ENCODE measurements at places on chromosomes 2 and 18.

DNA sequence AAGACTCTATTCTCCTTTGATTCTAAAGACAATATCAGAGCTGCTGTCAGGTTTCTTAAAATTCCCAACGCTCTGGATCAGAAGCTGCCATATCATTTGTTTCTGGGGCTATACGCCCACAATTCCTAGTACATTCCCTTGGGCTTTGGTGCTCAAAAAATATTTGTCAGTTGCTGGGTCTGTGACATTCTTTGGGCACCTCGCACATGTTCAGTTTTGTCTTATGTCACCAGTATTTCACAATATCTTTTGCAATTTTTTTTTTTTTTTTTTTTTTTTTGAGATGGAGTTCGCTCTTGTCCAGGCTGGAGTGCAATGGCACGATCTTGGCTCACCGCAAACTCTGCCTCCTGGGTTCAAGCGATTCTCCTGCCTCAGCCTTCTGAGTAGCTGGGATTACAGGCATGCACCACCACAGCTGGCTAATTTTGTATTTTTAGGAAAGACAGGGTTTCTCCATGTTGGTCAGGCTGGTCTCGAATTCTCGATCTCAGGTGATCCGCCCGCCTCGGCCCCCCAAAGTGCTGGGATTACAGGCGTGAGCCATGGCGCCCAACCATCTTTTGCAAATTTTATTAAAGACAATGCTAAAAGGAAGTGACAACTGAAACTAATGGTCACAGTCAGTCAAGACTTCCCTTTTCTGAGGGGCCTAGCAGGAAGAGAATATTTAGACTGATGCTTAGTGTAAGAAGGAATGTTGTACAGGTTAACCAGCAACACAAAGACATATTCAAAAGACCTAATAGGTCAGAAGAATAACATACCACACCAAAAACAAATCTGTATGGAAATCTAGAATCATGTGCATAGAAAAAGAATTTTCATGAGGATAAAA, 6.8 kb downstream of the ZNF397 start:
- DNase-seq, result no peak

DNA sequence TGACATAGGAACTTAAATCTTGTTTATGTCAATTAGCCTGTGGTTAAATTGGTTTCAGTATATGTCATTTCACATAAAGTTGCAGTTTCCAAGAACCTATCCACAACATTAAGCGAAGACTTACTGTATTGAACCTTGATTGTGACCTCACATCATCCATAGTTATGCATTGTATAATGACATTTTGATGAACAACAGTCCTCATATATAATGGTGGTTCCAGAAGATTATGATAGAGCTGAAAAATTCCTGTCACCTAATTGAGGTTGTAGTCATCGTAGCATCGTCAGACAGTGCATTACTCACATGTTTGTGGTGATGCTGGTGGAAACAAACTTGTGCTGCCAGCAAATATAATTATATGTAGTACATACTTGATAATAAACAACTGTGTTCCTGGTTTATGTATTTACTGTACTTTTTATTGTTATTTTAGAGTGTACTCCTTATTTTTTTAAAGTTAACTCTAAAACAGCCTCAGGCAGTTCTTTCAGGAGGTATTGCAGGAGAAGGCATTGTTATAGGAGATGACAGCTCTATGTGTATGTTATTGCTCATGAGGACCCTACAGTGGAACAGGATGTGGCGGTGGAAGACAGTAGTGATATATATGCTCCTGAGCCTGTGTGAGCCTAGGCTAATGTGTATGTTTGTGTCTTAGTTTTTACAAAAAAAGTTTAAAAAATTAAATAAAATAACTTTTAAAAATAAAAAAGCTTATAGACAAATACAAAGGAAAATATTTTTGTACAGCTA, 56.6 kb downstream of the UBE2E3 start:
- DNase-seq, result peak; percentile 54

DNA sequence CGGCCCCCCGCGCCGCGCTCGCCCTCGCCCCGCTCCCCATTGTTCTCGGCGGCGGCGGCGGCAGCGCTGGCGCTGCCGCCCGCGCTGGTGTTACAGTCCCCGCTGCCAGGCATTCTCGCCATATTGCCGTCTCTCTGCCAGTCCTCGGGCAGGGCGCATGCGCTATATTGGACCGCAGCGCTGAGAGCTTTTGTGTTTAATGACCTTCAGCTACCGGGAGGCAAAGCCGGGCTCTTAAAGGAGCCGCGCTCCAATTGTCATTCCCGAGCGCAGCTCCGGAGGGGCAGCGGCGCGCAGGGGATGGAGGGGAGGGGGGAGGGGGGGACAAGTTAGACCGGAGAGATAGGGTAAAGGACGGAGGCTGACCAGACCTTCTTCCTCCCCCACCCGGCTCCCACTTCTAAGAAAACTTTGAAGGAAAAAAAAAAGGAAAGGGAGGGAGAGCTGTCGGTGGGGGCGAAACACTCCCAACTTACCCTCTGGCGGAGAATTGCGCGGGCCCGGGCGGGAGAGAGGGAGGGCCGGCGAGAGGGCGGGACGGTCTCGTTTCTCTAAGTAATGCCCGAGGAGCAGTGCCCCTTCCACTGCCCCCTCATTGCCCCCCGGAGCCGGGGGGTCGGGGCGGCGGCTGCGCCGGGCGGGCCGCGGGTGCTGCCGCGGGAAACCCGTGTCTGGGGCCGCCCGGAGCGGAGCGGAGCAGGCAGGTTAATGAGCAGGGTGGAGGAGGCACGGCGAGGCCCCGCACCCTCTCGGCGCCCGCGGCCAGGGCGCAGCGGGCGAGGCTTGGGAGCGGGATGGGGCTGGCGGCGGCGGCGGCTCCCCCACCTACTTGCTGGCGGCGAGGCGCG, at the start of gene KCTD1:
Gene KCTD1 (minus strand): TSS at position 139 of the 848 bp plus-strand sequence. CDS start 17 bp downstream, at position 122.
- DNase-seq, result peak; percentile 44

GRCh38 chr2:62379566-62379965, 126.4 kb downstream of the TMEM17 start:
- DNase-seq, result no peak

- peak; percentile 88 for DNase-seq
These were observed 650 bp upstream of the AFG3L2 start for GRCh38 chr18:12377556-12378197.

DNA sequence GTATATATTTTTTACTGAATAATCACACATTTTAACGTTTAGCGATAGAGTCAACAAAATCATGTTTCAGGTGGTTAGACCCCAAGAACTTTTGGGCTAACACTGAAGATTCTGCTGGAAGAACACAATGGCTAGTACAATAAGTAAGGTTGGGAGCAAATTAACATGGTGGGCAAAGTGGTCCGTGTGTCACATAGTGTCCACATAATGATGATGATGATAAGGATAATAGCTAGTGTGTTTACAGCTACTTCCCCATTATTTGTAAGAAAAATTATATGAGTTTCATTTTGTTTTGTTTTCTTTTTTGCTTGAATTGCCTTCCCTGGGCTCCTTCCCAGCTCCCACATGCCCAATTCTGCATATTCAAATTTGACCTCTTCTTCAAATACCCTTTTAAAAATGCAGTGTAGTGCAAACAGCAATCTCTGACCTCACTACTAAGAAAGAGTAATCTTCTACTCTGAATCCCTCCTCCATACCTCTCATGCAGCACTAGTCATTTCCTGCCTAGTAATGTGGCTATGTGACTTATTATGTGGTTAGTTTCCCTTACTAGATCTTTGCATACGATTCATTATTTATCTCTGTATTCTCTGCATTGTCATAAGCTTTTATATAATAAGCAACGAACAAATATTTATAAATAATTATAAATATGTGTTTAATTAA, 16.9 kb upstream of the VPS54 start:
- no peak for DNase-seq

- DNase-seq, result no peak
These were observed 33.6 kb upstream of the B3GNT7 start for GRCh38 chr2:231361701-231362554.

GRCh38 chr18:76149284-76149683, 345.8 kb downstream of the ZNF516 start:
- no peak for DNase-seq

DNA sequence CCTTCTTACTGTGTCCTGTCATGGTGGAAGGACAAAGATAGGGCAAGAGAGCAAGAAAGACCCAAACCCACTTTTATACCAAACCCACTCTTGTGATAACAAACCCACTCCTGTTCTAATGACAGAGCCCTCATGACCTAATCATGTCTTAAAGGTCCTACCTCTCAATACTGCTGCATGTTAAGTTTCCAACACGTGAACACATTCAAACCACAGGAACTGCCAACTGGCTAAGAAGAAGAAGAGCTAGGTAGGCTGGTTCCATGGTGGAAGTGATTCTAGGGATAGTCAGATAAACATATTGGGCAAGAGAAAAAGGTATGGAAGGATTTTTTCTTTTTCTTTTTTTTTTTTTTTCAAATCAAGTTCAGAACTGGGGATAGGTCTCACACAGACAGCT, 22.0 kb downstream of the CTLA4 start:
- DNase-seq, result no peak

- no peak for DNase-seq
These were observed 45.4 kb downstream of the SETBP1 start for GRCh38 chr18:44726059-44726421.

- no peak for DNase-seq
These were observed 138.1 kb downstream of the B3GNT2 start for GRCh38 chr2:62334009-62334408.

- DNase-seq, result no peak
These were observed 53.7 kb upstream of the ARL4C start for GRCh38 chr2:234550511-234551107.

- DNase-seq, result no peak
These were observed 33.6 kb downstream of the WDSUB1 start for GRCh38 chr2:159252905-159253304.

DNA sequence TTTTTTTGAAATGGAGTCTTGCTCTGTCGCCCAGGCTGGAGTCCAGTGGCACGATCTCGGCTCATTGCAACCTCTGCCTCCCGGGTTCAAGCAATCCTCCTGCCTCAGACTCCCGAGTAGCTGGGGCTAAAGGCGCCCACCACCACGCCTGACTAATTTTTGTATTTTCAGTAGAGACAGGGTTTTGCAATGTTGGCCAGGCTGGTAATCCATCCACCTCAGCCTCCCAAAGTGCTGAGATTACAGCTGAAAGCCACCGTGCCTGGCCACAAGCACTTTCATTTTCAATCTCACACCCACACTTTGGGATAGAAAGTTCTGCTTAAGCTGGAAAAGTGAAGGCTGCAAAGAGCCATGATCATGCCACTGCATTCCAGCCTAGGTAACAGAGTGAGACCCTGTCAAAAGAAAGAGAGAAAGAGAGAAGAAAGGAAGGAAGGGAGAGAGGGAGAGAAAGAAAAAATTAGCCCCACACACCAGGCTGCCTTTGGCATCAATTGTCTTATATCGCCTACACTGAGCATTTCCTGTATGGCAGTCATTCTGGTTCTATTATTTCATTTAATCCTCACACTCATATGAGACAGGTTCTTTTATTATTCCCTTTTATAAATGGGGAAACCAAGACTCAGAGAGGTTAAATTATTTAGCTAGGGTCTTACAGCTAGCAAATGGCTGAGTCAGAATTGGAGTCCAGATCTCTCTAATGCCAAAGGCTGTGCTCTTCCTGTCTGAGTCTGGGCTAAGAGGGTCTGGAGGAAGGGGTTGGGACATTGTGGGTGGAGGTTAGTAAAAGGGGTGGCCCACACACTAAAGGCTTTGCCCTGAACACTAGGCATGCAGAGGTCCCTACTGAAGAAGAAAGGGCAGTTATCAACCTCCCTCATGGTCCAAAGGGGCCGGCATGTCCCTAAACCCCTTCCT, 37.9 kb upstream of the PKDCC start:
- DNase-seq, result no peak

DNA sequence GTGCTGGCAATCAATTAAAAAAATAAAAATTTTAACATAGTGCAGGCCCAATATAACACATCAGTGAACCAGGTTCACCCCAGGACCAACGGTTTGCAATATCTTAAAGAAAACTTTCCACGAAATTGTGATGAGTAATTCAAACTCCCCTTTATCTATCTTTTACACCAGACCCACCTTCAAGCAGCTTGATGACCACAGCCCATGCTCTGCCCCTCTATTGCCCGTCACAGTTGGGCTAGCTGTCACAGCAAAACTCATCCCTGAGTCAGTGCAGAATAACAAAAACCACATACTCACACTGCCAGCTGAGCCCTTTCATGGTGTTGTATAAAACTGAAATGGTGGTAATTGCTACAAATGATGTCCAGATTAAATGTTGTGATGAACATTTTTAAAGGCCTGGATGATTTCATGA, 112.5 kb upstream of the CREB1 start:
- no peak for DNase-seq

DNA sequence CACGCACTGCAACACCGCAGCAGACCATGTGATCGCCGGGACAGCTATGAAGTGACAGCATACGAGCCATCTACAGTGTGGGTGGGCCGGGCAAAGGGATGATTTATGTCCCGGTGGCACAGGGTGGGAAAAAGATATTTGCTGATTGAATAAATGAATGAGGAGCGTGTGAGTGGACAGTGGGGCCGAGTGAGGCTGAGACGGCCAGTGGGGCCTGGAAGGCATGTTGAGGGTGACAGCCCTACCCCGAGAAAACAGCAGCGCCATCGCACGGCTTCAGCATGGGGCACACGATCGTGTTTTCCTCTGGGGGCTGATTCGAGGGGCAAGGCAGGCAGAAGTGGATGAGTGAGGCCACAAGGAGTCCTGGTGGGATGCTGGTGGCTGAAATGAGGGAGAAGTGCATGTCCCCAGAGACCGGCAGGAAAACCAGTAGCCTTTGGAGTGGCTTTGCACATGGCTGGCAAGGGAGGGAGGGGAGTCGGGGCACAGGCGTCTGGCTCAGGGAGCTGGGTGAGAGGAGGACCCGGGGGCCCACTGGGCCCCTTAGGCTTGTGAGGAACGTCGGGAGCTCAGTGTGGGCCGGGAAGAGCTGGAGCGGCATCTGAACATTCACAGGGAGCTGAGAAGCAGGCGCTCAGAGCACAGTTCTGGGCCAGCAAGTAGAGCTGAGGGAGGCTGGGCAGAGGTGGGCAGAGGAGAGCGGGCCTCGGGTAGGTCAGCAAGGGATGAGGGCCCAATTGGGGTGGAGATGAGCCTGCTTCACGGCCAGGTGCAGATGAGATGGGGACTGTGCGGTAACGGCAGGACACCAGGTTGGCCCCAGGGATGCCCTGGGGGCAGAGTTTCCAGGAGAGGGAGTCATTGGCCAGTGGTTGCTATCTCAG, 32.1 kb upstream of the MAL start:
- DNase-seq, result no peak

DNA sequence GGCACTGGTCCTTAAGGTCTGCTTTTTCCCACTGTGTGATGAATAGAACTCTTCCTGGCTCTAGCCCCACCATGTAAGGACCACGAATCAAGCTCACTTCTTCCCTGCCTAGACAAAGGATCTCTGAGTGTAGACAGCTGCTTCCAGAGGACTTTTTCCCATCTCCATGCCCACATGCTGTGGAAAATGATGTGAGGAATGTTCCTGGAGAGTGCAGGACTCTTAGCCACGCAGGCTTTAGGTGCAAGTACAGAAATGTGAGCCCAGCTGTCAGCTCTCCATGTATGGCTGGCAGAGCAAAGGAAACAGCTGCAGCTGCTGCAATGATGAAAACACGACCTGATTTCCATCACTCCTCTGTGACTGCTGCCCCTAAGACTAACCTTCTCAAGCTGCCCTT, 35.5 kb downstream of the NXPH2 start:
- DNase-seq, result no peak

- no peak for DNase-seq
These were observed 75.0 kb downstream of the SOCS6 start for GRCh38 chr18:70363861-70364260.

GRCh38 chr18:75161256-75162028, 47.5 kb downstream of the PTGR3 start:
- DNase-seq, result no peak

- DNase-seq, result no peak
These were observed 150.7 kb downstream of the RAB3GAP1 start for GRCh38 chr2:135202751-135203150.

Measured in AG04449 (cell line).